Activated naive CD4-positive, alpha-beta T cell treated with Interleukin-2 at 50 U/mL for 16 hours (primary cell): ENCODE measurements at places on chromosomes 3 and 15.

- no peak for DNase-seq
Measured at GRCh38 chr3:99781761-99782160, 35.9 kb upstream of the CMSS1 start.

DNA sequence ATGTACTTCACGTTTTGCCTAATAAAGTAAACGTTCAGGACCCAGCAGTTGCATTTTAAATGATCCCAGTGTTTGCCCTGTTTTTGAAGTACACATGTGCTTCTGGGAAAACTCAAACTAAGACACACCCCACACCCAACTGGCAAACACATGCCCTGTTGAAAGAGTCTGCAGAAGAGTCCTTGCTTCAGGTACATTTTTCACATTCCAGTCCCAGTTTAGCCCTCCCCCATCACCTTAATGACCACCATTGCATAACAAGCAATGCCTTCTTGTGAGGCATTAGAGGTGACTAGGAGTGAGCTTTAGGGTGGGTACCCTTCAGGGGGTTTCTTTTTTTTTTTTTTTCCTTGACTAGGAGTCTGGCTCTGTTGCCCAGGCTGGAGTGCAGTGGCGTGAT lies 322.3 kb downstream of the CNTN4 start:
- no peak for DNase-seq

DNA sequence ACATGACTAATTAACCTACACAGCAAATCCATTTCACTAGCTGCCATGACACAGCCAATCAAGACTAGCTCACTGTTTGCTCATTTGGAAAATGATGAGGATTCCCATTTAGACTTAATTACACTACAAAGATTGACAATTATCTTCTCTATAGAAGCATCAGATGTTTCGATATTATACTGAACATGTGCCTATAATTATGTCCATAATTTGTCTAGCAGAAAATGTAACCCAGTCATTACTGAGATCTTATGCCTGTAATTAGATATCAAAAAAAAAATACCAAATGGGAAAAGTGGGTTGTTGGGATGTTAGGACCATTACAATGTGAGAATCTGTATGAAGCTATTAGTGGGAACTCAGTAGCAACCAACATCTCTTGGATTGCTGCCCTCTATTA lies 344.2 kb upstream of the MCTP2 start:
- DNase-seq: no peak

GRCh38 chr3:35969406-35969805 lies 330.1 kb downstream of the ARPP21 start:
- DNase-seq: no peak

DNA sequence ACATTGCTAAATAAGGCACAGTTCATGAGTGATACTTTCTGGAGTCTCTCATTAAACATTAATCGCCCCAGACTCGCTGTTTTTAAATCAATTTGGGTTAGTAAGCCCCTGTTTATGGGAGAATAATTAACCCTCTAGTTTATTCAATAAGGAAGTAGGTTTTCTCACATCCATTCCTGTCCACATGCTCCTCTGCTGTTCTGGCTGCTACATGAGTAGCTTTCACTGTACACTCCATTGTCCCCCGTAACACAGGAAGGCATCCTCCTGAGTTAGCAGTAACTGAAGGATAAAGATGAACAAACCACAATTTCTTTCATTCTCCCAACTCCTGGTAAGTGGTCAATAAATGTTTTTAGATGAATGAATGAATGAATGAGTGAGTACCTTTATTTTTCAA lies 378.5 kb downstream of the DIPK2A start:
- no peak for DNase-seq

DNA sequence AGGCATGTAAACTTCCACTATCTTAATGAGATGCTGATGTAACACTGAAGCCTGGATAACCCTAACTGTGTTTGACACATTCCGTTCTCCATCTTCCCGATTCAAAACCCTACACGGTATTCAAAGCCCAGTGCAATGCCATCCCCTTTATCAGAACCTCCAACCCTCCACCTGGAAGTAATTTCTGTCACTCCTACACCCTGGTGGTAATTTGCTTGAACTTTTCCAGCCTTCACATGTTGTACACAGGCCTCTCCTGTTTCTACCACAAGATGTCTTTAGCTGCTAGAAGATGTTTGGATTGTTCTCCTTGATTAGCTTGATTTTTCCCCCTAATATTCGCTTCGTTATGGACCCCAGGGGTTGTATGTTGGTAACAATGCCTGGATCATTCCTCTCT lies 208.9 kb downstream of the CHST2 start:
- no peak for DNase-seq

- no peak for DNase-seq
Measured at GRCh38 chr3:50410608-50411139, 51.4 kb upstream of the TMEM115 start.

DNA sequence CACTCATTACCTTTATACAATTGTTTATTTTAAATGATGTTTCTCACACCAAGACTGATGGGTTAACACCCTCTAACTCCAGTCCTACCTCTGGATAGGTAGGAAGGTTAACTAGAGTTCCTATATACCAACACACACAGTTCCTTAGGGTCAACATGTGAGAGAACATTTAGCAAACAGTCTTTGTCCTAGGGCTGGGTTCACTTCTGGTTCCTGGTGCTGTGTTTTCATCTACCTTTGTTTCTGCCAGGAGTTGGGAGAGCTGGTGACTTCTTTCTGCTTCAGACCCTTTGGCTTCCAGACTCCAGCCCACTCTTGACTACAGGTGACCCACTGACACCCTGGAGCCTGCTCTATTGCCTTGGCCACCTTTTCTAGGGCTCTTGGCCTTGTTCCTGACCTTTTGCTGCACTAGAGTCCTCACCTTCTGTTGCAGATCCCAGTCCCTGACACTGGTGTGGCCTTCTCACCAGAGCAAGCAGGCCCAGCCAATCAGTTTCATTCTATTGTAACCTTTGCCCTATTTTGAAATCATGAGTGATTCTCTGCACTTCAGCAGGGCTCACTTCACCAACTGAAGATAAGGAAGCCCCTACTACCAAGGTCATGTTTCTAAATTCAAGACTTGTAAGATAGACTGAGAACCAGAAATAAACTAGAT lies 50.0 kb upstream of the SECISBP2L start:
- DNase-seq: no peak

GRCh38 chr3:81097889-81098288 lies 663.6 kb downstream of the GBE1 start:
- no peak for DNase-seq

DNA sequence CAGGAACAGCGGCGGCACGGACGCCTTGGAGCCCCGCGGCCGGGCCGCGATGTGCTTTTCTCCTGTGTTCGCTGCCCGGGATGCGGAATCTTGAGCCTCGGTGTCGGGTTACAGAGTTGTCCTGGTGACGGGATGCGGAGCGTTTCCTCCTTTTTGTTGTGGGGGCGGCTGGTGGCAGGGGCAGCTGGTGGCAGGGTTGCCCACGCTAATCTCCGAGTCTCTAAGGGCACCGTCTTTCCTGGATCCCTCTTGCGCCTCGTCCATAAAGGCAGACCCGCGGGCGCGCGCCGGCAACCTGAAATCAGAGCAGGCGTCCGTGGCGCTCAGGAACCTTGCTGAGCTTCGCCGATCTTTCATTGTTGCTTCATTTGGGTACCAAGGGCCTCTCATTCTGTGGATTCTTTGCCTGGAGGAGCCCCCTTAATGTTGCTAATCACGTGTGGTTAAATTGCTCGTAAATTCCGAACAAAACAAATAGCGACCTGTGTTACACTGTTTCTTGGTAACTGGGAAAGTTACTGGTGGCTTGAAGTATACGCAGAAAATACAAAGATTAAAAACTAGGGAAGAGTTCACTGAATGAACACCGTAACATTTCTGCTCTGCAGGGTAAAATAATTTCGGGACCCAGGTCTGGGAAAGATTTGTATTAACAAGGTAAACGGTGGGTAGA lies 844 bp upstream of the PFN2 start:
- peak; percentile 39 for DNase-seq

DNA sequence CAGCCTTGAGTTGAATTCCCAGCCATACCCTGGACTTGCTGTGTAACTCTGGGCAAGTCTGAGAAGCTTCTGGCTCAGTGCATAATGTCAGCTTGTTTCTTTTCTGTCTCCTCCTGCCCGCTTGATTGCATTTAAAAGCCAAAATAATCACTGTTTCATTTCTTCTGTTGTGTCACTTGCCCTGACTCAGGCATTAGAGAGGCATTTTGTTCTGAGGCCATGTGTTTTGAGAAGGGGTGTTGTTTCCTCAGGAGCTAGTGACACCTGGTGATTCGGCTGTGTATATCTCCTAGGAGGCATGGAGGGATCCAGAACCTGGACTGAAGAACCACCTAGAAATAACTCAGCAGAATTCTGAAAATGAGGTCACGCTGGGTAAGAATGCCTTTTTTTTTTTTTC lies 16.0 kb downstream of the WDR73 start:
- DNase-seq: no peak

GRCh38 chr3:69806735-69807438 lies 67.6 kb downstream of the MITF start:
- no peak for DNase-seq

GRCh38 chr15:58433597-58434333 lies 2.0 kb downstream of the LIPC start:
- DNase-seq: no peak

DNA sequence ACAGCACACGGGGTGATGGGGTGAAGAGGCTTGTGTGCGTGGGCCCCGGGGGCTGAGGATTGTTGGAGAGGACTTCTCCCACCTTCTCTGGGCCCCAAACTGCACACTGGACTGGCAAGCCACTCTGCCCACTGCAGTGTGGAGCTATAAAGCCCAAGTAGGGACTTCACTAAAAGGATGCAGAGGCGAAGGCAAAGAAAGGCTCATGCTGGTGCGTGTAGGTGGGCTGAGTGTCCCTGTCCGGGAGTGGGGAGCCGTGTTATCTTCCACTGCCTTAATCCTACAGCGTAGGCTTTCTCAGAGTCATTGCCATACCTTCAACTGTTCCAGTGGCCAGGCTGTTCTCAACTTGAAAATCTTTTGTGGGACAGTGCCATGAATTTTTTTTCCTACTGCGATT lies 3.9 kb downstream of the PPARG start:
- no peak for DNase-seq

DNA sequence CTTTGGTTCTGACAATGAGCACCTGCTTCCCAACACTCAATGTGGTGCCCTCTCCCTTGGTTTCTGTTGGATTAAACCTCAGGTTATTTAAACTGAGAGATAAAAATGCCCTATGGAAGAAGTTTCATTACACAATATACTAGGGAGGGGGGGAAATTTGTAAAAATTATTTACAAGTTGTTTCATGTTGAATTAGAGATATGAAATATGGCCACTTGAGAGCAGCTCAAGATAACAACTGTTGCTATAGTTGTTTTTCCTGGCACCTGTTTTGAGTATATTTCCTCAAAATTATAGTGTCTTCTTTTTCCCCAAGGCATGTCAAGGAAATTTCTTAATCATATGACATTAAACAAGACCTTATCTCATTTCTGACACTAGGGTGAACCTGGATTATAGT lies 101.7 kb upstream of the COL6A5 start:
- no peak for DNase-seq
